ENCODE measurements at places on chromosomes 11 and 22.

GRCh38 chr11:66022401-66023185, 3.7 kb downstream of the CATSPER1 start:
- DNase-seq, result peak; percentile 52

- no peak for DNase-seq
Measured at GRCh38 chr22:20524004-20524481, 16.6 kb downstream of the MED15 start.

GRCh38 chr11:66834539-66834845, 8.7 kb upstream of the RCE1 start:
- no peak for DNase-seq

GRCh38 chr22:23178512-23179254, 1.6 kb upstream of the BCR start:
- DNase-seq, result peak; percentile 56

GRCh38 chr11:132872211-132872610, 660.1 kb downstream of the OPCML start:
- DNase-seq, result no peak

DNA sequence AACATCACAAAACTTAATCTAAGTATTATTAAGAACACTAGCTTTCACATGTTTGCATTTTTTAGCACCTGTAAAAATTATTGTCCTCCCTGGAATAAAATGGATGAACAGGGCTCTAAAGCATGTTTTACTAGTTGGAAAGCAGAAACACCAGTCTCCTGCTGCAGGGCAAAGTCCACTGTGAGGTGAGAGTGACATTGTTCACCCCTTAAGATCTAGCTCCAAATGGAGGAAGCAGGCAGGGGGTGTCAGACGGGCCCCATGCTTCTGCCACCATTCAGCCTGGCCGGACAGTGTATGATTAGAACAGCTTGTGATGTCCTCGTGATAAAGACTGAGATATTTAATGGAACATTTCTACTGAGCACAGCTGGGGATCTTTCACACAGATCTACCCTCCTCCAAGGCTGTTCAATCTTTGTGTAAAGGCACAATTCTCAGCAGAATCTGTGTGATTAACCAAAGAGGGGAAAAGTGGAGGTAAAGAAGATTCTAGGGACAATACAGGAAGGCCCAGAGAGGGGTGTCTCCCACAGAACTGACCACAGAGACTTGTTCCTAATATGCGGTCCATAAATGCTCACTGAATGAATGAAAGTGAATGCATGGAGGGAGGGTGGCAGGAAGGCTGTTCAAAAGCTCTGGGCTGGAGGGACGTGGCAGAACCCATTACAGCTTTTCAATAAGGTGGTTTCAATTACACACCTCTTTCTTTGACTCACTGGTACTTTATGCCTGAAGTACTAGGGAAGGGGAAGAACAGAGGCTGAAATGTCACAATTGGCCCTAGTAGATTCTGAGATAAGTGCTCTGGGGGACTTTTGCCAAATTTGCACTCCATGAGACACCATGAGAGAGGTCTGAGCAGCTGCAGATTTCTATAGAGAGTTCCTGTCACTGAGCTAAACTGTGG, 239.1 kb upstream of the ARHGAP20 start:
- no peak for DNase-seq

DNA sequence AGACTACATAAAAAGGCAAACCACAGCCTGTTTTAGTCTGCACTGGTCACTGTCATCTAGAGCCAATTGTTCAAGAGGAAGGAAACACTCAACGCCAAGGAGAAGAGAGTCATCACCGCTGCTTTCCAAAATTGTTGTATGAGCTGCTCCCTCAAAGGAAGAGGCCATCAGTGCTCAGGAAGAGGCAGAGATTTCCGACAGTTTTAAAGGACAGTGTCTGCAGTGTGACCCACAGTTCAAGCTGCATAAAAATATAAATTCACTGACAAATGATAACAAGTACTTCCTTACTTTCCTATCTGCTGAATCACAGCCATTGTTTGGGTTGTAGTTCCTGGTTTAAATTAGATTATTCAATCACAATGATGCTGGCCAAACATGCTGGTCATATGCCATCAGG, 16.4 kb downstream of the PRCP start:
- DNase-seq, result no peak

GRCh38 chr22:38831166-38831945, 12.5 kb downstream of the NPTXR start:
- peak; percentile 69 for DNase-seq

GRCh38 chr11:59954219-59954847, 9.5 kb upstream of the OOSP4A start:
- DNase-seq, result no peak

- DNase-seq, result no peak
Measured at GRCh38 chr22:20440637-20441591, 3.3 kb upstream of the SCARF2 start.

GRCh38 chr11:31651208-31651607, 141.6 kb downstream of the ELP4 start:
- DNase-seq, result no peak

- peak; percentile 51 for DNase-seq
Measured at GRCh38 chr11:110093407-110094297, 460 bp downstream of the ZC3H12C start.

- DNase-seq, result no peak
Measured at GRCh38 chr11:100576718-100577021, 110.4 kb upstream of the ARHGAP42 start.

DNA sequence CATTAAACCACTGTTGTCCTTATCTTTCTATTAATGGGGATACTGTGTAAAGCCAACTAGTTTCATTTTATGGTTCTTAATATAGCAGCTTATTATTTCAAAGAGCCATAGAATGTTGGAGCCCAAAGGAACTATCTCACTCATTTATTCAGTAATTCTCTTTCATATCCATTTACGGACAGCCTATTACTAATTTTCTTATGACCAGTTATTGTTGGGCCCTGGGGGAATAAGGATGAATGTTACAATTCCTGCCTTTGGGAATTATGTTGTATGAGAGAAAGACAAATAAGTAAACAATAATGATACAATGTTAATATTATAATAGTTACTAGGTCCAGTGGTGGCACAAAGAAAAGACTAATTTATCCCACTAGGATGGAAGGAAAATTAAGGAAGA, 52.4 kb downstream of the AAMDC start:
- DNase-seq, result no peak

GRCh38 chr11:11291041-11292015, 61.7 kb downstream of the CSNK2A3 start:
- DNase-seq, result no peak

DNA sequence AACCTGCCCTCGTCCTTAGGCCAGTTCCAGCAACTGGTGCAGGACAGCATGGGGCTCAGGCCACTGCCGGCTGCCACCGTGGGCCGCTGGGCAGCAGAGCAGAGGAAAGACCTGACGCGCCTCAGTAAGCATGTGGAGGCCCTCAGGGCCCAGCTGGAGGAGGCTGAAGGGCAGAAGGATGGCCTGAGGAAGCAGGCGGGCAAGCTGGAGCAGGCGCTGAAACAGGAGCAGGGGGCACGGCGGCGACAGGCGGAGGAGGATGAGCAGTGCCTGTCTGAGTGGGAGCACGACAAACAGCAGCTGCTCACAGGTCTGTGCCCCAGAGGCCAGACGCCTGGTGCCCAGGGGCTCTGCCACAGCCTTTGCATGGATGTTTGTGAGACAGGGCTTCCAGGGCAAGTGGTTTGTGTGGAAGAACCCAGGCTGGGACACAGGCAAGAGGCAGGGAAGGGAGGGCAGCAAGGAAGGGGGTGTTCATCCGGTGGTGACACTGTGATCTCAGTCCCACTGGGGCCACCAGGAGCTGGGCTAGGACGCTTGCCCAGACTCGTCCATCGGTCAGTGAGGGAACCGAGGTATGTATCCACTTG, 13.9 kb downstream of the CCDC157 start:
- DNase-seq, result no peak

DNA sequence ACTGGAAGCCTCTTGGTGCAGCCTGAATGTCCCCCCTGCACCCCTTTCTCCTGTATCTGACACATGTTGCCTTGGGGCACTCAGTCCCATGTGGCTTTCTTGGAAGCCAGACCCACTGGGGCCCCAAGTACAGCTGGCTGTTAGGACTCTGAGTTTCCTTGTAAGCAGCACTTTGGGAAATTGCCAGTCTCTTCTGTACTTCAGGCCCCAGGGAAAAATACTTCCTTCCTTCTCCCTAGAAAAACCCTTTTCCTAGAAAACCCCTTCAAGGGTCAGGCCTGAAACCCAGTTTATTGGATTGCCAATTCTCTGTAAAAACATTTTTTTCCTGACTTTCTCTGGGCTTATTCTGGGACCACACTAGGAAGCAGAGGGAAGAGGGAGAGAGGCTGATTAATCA, 360.3 kb downstream of the TENM4 start:
- DNase-seq, result no peak

DNA sequence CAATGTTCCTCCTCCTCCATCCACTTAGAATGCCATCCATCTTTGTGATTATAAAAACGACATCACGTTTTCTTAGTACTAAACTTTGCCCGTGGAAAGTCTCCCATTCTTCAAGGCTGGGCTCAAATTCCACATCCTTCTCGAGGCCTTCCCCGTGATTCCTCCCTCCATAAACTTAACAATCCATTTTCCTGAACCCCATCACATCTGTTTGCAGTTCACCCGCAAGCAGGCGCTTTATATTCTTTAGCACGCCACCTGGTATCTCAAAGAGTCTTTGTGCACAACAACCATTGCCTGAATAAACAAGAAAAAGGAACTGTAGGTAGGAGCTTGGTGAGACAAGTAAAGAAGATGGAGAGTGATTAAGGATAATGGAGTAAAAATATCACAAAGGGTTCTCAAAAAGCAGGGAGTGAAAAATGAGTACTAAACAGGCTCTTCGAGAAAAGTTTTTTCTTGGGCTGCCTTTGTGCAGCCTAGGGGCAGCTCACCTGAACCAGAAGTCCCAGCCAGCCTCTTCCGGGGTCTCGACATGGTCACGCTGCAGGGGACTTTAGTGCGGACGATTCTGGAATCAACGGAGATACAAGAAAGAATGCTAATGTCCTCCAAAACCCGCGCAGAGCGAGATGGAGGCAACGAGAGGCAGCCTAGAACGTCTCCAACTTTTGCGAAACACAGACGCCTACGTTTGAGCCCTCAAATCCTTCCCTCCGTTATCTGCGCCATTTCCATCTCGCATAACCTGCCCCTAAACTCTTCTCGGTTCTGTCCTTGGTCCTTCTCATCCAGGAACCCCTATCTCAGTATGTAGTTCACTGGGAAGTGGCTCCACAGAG, 585 bp downstream of the THYN1 start:
- DNase-seq, result no peak

GRCh38 chr22:17675584-17675983, 37.0 kb downstream of the BCL2L13 start:
- DNase-seq, result no peak

DNA sequence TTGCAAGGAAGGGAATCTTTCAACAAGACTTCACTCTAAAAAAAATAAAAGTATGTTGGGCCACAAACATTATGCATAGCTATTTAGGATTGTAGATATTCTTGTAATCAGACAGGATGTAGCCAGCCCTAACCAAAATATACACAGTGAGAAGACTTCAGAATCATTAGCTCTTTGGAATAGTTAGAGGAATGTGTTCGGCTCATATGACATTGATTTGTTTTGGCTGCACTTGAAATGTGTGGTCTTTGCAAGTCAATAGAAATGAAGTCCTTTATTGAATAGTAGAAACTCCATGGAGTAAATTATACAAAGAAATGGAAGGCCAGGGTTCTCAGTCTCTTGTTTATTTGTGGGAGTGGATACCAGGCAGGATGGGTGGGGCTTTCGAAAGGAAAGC, 692.1 kb downstream of the NTM start:
- DNase-seq, result peak; percentile 16

DNA sequence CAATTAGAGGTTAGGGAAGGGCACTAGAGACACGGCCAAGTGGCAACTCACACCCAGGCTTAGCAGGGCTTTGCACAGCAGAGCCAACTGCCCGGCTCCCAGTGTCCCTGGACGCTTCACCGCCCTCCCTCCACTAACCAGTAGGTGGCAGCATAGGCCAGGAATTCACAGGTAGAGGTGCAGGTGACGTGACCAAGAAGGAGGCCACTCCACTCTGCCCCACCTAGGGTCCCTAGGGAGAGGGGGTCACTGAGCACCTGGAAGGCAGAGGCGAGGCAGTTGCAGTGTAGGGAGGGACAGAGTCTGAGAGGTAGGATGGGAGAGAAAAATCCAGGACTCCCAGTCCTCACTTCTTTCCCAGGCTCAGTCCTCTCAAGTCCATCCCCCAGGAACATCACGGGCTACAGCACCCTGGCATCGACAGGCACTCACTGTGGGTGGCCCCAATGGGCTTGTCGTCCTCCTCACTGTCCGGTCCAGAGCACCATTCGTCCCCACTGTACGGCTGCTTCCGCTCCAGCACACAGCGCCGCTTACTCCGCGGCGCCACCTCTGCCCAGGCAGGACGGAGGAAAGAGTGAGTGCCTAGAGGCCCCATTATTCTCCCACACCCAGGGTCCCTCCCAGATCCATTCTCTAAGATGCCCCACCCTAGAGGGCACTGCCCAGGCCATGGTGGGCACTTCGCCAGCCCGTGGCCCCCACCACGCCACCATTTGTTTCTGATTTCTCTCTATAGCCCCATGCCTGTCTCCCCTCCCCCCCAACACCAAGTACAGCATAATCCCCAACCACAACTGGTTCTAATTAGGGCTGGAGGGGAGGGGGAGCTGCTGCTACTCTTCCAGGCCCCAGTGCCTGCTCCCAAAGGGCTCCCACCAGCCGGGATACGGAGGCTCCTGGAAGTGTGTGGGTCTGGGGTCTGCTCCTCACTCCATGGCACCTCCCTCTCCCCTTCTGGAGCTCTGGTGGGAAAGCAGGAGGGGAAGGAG, 18.4 kb downstream of the BCL9L start:
- peak; percentile 45 for DNase-seq

DNA sequence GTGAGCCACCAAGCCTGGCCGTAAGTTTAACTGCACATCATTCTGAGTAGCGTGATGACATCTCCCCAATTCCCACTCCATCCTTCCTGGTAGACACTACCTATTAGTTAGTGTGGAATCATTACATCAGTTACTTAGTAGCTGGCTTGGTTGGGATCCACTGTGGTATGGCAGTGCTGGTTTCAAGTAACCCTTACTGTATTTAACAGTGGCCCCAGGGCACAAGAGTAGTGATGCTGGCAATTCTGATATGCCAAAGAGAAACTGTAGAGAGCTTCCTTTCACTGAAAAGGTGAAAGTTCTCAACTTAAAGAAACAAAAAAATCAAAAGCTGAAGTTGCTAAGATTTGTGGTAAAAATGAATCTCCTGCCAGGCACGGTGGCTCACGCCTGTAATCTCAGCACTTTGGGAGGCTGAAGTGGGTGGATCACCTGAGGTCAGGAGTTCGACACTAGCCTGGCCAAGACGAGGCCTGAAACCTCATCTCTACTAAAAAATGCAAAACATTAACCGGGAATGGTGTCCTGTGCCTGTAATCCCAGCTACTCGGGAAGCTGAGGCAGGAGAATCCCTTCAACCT, 27.2 kb downstream of the RHOD start:
- DNase-seq, result no peak

DNA sequence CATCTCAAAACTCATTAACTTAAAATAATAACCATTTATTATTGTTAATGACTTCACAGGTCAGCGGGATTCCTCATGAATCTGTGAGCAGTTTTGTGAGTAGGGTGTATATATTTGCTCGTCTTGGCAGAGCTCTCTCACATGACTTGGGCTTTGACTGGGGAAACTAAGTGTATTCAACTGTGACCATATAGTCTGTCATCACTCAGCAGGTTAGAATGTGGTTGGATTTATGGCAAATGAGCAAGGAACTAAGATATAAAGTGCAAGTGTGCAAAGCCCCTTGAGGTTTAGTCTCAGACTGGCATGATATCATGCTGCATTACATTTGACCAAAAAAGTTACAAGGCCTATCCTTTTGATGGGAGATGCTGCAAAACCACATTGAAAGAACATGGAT, 254.8 kb downstream of the CNTN5 start:
- DNase-seq, result no peak
